ENCODE measurements at places on chromosomes 13 and 19.

DNA sequence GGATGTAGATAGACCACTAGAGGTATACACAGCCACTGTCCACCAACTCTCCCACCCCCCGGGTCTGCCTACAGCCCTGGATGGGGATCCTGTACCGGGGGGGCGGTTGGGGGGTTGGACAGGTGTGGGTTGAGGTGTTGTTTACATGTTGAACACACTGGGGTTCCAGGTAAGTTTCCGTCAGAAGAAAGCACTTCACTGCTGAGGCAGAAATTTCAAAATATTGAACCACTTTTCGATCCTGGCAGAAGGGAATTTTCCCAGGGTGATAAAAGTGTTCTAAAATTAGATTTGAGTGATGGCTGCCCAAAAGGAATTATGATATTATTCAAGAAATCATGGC lies 6.6 kb upstream of the CEACAM16 start:
- DNase-seq, result no peak

- no peak for DNase-seq
Measured at GRCh38 chr19:8259142-8259921, 48.8 kb downstream of the CD320 start.

DNA sequence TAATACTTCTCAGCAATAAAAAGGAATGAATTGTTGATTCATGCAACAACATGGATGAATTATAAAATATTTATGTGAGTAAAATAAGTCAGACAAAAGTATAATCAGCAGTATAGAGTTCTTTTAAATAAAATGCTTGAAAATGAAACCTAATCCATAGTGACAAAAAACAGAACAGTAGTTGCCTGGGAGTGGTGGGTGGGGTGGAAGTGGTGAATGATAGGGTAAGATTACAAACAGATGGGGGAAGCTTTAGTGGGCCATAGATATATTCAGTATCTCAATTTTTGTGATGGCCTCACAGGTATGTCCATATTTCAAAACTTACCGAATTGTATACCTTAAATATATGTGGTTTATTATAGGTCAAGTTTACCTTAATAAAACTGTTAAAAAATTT lies 124.9 kb upstream of the UBL3 start:
- DNase-seq, result no peak

GRCh38 chr13:34730961-34731360 lies 211.1 kb upstream of the NBEA start:
- no peak for DNase-seq

DNA sequence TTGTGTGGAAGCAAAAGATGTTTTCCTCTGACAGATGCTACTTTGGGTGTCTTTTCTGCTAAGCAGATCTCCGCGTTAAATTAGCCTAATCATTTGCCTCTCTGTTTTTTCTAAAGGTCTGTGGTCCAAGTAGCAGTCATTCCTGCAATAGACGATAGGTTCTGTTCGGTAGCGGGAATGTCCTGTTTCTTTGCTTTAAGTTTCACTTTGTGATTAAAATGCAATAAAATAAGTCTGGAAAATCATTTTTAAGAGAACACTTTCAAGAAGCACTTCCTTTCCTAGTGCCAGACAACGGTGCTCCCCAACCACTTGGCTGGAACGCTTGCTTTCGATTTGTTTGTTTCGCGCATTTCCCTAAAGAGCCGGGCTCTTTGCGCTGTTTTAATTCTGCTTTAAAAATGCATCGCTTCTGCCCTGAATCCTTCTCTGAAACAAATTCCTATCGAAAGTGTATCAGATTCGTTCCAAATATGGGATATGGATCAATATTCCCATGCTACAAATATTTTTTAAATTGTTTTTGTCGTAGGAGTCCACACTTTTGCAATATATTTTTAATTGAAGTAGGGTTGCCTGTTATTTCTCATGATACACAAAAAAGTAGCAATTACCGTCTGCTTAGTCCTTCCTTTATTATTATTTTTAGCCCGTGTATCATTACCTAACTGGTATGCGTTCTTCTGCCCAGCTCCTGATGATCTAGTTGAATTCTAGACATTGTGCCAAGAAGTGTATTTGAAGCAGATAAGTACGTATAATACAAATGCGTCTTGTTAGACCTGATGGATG lies 14.2 kb downstream of the ZIC2 start:
- DNase-seq, result peak; percentile 21

DNA sequence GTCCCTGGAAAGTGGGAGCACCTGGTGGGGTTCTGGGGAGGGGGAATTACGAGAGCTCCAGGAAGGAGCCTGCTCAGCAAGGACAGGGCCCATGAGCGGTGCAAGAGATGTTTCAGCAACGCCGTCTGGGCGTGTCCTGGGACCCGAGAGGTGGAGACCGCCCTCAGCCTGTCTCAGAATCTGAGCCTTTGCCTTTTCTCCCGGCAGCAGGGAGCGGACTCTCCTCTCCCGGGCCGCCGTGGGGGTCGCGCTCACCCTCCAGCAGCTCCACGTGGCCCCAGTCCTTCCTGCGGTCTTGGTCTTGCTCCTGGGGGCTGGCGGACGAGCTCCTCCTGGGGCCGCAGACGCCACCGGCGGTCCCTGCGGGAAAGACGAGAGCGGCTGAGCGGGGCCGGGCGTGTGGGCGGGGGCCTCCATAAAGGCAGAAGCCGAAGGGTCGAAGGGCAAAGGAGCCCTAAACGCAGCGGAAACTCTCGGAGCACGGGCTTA lies 714 bp downstream of the POLRMT start:
- peak; percentile 49 for DNase-seq

GRCh38 chr19:18878058-18878797 lies 17.7 kb downstream of the CERS1 start:
- no peak for DNase-seq

DNA sequence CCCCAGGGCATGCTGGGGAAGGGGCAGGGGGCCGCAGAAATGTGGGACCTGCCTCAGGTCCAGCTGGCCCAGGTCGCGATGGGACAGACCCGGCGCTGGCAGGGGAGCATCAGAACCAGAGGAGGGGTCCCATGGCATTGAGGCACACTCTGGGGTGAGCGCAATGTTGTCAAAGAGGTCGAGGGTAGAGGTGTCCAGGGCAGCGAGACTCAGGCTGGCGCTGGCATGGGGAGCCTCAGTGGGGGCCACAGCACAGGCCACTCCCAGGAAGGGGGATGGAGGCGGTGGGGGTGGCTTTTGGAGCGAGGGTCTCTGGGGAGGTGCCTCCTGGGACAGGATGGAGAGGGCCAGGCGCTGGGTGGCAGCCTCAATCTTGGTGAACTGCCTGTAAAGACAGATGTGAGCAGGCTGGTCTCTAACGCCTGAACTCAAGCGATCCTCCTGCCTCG lies 944 bp downstream of the C19orf85 start:
- no peak for DNase-seq

GRCh38 chr13:30743319-30744055 lies 8.1 kb downstream of the ALOX5AP start:
- peak; percentile 99 for DNase-seq

DNA sequence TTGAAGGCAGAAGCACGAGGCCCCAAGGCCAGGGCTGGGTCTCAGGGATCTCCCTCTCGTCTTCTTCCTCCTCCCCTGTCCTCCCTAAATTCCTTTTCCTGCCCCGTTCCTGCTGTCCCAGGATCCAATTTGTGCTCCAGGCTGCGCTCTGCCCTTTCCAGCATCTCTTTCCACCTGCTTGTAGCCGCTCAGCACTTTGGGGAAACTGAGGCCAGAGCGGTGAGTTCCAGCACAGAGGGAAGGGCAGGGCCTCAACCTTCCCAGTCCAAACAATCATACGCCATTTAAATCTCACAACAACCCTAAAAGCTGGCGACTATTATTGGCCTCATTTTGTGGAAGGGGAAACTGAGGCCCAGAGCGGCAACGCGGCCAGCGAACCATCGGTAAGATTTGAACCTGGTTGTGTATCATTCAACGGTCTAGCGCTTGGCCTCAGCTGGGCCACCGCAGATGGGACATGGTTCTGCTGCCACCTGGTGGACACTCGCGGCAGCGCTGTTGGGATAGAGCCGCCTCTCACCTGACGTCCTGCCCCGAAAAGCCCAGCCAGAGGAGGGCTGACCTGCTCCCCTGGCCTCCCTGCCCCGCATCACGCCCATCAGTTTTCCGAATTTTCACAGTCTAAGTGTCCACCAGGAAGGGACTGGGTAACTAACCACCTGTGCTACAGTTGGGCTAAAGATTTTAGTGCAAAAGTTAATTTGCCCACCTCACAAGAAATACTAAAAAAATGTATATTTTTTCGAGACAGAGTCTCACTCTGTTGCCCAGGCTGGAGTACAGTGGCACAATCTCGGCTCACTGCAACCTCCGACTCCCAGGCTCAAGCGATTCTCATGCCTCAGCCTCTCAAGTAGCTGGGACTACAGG lies 4.2 kb upstream of the RPL18A start:
- peak; percentile 66 for DNase-seq

- DNase-seq, result no peak
Measured at GRCh38 chr19:6387372-6387771, 5.6 kb downstream of the GTF2F1 start.

GRCh38 chr19:42255766-42256745 lies 1.1 kb upstream of the ERF start:
- peak; percentile 80 for DNase-seq

- DNase-seq, result no peak
Measured at GRCh38 chr19:2623798-2624197, 78.7 kb downstream of the GNG7 start.

DNA sequence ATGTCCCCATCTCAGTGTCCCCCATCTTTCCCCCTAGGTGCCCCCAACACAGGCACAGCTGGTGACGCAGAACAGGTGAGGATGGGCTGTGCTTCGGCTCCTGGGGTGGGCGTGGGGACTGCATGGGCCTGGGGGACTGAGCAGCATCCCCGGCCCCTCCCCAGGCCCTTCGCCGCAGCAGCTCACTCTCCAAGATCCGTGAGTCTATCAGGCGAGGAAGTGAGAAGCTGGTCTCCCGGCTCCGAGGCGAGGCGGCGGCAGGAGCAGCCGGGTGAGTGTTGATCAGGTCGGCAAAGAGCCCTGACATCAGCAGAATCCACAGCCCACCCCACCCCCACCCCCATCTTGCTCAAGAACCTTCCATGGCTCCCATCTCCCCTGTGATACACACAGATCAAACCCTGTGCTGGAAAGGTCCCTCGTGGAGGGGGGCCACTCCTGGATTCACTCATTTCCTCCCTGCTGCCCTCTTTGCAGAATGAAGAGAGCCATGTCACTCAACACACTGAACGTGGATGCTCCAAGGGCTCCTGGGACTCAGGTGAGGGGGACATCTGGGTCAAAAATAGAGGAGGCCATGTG lies 10.0 kb downstream of the KLC3 start:
- no peak for DNase-seq

GRCh38 chr19:52444506-52444905 lies 8.8 kb upstream of the ZNF578 start:
- DNase-seq, result no peak

DNA sequence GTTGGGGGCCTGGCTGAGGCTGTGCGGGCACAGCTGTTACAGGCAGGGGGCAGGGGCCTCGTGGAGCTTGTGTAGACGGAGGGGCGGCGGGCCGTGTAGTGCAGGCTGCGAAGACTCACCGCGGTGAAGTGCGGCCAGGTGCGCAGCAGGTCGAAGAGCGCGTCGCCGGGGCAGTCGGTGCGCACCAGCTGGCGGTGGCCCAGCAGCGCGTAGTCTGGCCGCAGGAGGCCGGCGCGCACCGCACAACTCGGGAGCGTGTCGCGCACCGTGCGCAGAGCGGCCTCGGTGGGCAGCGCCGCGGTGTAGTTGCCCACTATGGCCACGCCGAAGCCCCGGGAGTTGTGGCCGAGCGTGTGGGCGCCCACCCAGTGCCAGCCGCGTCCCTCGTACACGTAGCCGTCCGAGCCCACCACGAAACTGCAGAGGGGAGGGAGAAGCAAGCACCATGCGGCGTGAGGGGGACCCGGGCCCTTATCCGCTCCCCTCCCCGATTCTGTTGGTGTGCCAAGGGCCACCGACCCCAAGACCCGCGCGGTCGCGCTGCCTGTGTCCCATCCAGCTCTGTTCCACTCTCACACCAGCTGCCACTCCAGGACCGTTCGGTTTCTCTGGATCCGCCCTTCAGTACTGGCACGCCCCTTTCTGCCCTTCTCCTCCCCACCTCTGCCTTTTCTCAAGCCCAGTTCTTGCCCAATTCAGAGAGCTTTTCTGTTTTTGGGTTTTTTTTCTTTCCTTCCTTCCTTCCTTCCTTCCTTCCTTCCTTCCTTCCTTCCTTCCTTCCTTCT lies 5.4 kb upstream of the RASAL3 start:
- DNase-seq, result no peak

- no peak for DNase-seq
Measured at GRCh38 chr13:110863685-110864084, 51.2 kb downstream of the ANKRD10 start.

GRCh38 chr13:113223070-113223469 lies 13.7 kb downstream of the CUL4A start:
- no peak for DNase-seq

DNA sequence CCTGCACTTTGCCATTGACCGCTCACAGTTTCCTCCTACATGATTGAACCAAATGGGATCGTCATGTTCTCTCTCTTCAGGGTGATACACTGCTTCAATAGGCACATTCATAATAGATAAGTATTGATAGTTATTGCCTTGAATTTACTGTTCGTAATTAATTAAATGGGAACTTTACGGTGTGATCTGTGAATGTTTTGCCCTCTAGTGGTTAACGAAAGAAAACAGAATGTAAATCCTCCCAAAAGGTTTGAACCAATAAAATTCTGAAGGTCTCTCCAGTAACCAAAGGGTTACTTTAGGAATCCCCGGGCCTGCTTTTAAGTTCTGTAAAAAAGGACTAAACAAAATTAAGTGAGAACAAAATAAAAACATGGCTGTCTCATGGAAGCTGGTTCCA lies 389.3 kb downstream of the DACH1 start:
- DNase-seq, result no peak

- peak; percentile 74 for DNase-seq
Measured at GRCh38 chr19:5967994-5968430, 9.9 kb downstream of the RANBP3 start.

Measured in fibroblast of skin of scalp (primary cell).